ENCODE measurements at places on chromosomes 1 and 21.

DNA sequence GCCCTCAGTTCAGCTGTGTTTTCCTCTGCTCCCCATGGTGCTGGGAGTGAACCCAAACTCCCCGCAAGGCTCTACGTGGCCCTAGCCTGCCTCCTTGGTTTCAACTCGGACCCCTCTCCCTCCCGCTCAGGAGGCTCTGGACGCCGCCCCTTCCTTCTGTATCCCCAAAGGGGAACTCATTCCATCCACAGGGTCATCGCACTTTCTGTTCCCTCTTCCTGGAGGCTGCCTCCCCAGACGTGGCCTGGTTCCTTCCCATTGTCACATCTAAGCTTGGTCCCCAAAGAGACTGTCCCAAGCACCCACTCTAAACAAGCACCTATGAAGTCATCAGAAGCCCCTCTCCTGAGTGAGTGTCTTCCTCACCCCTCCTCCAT is 10.9 kb downstream of the KCNAB2 start:
- no peak for DNase-seq

DNA sequence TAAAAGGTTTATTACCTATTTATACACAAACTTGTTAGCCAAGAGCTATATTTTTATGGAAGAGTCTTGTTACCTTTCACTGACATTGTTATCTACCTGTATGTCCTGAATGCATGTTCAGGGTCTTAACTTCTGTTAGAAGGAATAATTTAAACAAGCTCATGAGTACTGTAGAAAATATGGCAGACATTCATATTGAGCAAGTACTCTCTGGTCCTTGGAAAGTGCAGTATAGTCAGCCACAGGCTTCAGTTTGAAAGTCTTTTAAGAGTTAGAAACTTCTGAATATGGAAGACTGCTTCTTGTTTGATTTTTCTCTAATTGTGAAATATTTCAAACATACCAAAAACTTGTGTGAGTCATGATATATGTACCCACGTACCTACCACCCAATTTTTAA is 16.6 kb downstream of the DIP2A start:
- DNase-seq: no peak

GRCh38 chr1:235601104-235601503 is 48.5 kb downstream of the GNG4 start:
- DNase-seq: no peak

GRCh38 chr21:42676808-42677207 is 23.4 kb downstream of the PDE9A start:
- DNase-seq: no peak

DNA sequence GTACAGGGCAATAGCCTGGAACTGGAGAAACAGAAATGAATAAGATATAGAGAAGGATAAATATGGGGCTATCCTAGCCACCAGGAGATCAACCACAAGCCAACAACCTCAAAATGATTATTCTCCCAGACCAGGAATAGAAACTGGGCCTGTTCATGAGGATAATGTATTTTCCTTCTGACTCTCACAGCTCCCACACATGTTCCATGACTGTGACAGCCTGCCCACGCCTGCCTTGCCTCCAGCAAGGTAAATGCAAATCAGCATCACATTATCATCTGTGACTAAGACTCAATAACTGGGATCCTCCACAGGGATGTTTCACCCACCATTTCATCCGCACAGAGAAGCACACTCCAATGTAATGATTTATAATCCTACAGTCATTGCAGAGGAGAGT is 3.3 kb downstream of the ENSA start:
- DNase-seq: no peak

DNA sequence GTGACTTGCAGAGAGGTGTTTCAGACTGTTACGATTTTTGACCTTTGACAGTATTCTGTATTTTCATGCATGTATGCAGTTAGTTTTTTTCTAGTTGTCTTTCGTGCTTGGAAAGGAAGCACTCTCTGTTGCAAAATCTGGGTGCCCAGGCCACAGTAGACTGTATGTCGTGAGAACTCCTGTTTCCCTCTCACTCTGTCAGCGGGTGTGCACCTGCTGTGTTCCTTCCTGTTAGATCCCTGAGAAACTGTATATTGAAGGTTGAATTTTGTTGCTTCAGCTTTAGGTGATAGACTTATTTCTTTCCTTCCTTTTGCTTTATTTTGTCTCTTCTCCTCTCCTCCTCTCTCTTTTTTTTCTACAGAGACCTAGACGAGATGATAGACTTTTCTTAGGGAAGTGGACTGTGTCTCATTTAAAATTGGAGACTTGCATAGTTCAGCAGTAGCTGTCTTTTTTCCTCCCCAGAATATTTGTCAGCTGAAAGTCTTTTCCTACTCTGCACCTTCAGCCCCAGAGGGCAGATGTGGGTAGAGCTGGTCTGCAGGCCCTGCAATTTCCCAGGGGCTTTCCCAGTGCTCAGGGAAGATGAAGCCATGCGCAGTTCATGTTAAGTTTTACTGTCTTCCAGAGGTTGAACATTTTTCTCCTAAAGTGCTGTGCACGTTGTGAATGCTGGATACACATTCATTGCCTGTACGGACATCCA is 1.4 kb downstream of the TRAPPC10 start:
- no peak for DNase-seq

DNA sequence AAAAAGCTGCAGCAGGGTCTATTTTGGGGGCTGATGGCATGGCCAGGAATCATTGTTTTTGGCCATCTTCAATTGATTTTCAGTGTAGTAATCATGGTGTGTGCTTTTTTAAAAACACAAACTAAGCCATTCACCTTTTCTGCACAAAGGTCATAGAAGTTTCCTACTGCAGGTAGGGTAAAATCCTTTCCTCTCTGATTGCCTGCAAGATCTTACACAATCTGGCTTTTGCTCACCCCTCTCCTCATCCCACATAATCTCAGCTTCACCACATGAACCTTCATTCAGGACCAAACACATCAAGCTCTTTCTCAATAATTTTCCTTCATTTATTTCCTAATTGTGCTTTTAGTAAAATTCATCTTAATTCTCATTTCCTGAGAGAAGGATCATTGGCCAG is 38.3 kb upstream of the GBP5 start:
- DNase-seq: no peak

GRCh38 chr1:198445872-198446271 is 94.6 kb downstream of the ATP6V1G3 start:
- no peak for DNase-seq

DNA sequence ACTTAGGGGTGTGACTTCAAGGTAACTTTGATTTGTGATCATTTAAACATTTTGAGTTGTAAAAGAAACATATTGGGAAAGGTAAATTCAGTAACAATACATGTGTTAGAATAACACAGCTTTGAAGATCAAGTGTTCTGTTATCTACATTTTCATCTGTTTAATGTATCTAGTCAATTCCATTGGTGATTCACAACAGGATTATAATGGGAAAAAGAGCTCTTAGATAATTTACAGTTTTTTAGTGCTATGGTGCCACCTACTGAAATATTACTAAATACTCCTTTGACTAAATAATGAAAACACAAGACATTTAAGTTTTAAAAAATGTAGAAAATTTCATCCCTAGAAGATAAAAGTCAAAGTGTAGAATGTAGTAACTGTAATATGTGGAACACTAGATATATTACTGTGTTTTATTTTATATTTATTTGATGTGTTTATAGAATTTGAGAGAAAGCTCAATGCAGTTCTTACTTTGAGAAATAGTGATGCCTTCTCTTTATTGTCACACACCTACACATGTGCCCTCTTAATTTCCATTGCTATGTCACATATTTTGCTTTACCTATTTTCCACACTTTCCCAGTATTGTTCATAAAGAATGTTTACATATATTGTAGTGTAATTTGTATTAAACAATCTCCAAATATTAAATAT is 47.4 kb downstream of the PTPRC start:
- DNase-seq: no peak

DNA sequence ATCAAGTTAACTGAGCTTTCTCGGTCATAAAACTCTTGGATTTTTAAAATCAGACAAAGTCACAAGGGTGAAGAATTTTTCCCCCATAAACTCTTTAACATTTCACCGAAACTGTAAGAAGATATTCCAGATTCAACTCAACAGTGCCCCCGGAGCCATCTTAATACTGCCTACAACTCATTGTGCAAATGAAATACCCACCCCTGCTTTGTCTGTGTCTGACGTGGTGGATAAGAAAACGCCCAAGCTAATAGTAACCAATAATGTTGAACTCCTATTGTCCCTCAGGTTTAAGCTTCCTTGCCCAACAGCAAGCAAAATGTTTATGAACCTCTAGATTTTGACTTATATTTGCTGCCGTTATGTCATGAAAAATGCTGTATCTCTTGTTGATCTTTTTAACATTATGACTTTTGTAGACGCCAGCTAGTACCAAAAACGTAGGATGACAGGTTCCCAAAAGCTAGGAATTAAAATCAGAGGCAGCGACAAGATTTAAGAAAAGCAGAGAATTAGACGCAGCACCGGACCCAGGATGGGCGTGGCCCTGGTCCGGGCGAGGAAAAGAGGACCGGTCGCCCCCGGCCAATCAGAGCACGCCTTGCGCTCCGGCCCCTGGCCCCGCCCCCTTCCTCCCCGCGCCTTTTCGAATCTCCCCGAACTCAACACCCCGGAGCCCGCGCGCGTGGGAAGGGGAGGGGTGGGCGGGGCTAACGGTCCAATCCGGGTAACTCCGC is 1.1 kb downstream of the STMN1 start:
- DNase-seq: no peak

- no peak for DNase-seq
Measured at GRCh38 chr1:11566042-11566850, 87.3 kb downstream of the DISP3 start.

- DNase-seq: no peak
Measured at GRCh38 chr1:52059321-52059720, 3.2 kb downstream of the BTF3L4 start.

DNA sequence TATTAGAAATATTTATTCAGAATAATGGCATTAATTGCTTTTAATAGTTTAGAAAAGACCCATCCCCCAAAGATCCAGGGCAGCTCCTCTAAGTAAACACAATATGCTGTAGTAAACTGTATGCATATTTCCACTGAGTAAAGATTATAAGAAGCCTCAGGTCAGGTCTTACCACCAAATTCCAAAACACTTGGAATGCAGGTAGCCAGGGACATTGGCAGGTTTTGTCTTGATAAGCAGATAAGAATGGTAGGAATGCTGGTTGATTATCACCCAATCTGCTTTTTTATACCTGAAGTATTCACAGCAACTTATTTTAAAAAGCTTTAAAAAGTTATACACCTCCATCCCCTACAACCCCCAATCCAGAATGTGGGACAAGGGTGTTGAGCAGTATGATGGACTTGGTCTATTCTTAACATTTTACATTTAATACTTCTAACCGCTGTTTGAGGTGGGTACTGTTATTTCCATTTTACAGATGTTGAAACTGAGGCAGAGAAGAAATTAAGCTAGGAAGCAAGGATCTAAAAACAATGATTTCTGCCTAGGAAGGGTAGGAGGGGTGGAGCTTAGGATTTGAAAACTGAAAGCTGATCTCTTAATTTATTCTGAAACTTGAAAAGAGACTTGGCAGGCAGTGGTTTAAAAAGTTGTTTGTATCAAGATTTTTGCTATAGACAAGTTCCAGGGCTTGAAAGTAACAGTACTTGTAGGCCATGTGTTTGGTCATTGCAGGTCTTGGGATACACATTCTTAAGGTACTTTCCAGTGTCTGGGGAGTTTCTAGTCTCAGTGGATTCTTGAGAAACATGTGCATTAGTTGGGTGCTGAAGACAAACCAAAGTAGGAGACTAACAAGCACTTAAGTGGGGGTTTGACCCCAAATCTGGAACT is 15.6 kb upstream of the THEM4 start:
- no peak for DNase-seq

DNA sequence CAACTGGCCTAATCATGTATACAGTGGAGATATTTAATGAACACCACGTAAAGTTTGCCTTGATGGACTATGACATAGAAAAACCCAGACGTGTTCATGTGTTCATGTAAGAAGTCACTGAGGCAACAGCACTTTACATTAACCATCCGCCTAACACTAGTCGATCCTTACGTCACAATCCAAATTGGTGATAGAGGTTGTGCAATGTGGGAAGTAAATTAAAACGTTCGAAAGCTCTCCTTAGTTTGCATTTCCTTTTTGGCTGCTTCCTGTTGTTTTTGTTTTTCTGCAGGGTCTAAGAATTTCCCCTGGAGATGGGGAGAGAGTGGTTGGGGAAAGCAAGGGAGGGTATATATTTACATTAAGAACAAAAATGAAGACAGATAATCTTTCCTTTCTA is 587.5 kb upstream of the ADGRL2 start:
- no peak for DNase-seq

DNA sequence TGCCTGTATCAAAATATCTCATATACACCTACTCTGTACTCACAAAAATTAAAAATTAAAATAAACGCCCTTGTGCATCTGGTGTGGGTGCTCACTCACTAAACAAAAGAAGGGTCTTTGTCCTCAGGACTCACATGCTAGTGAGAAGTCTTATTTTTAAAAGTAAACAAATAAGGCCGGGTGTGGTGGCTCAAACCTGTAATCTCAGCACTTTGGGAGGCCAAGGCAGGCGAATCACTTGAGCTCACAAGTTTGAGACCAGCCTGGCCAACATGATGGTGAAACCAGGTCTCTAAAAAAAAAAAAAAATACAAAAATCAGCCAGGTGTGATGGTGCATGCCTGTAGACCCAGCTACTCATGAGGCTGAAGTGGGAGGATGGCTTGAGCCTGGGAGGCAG is 51.5 kb downstream of the BCAR3 start:
- no peak for DNase-seq

GRCh38 chr1:151855933-151856332 is 2.4 kb upstream of the THEM5 start:
- no peak for DNase-seq

GRCh38 chr1:97252076-97252475 is 530.5 kb downstream of the PTBP2 start:
- DNase-seq: no peak

DNA sequence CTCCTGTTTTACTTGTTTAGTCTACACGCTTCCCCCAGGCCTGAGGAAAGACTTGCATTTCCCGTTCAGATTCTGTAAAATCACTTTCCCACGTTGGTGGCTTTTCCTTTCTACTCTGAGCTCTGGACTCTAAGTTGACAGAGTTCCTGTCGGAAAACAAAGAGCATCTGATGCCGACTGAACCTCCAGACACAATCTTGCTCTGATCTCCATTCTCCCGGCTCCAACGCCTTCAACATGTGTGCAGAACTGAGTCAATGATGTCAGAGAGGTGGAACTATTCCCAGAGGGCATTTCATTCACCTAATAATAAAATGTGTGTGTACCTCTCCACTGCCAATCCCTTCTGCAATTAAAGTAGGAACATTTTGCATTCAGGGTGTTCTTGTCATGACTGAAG is 147.7 kb downstream of the MIS18A start:
- no peak for DNase-seq
